Activated CD4-positive, alpha-beta T cell treated with anti-CD3 and anti-CD28 coated beads, Interleukin-2, amount 10 ng/mL, durations not matched to agents 7 days and 5 days (primary cell): ENCODE measurements at places on chromosomes 2 and 18.
A peak's percentile ranks its signal among the peaks of the same experiment; 100 is the strongest.

GRCh38 chr2:10591207-10591606, 98.6 kb downstream of the NOL10 start:
- no peak for DNase-seq

DNA sequence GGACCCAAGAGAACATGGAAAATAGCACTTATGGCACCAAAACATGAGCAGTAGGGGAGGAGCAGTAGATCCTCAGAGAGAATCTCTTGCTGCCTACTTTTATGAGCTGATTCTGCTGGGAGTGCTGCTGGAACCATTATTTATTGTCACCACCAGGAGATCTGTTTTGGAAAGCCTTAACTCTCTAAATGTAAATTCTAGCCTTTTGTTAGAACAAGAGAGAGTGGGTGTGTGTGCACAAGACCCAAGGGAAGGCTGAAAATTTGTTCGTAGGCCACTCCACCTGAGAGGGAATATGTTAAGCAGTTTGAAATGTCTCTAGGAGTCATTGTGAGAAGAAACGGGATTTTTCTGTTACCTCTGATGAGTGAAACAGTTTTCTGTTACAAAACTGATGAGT, 16.2 kb upstream of the FAM237A start:
- no peak for DNase-seq

- DNase-seq, result no peak
These were observed 84.9 kb downstream of the BCL11A start for GRCh38 chr2:60468382-60469085.

- no peak for DNase-seq
These were observed 47.4 kb downstream of the SLC8A1 start for GRCh38 chr2:40404517-40404916.

DNA sequence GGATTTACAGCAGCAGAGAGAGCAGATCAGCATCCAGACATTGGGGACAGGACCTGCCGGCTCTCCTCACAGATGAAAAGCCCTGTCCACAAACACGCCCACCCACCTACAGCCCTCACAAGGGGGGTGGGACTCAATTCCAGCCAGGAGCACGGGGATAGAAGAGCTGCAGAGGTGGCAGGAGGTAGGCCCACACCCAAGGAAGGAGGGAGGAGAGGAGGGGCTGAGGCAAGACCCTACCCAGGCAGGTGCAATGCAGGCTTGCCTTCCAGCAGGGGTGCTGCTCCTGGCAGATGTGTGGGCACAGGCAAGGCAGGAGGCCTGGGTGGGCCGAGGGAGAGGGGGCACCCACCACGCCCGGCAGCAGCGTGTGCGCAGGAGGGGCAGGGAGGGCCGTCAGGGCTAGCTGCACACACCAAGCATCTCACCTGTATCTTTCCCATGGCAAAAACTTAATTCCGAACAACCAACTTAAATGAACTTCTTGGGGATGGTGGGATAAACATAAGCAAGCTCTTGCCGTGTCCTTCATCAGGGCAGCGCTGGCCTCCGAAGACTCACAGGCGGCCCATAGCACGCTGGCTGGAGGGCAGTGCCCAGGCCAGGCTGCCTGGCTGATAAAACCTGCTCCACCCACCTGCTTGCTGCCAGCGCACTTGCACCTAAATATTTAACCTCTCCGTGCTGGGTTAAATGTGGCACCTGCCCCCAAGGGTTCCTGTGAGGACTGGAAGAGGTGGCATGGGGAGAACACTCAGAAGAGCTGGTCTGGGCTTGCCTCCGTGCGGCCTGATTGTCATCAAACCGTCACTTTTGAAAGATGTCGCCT, 219.5 kb downstream of the HDAC4 start:
- DNase-seq, result no peak

DNA sequence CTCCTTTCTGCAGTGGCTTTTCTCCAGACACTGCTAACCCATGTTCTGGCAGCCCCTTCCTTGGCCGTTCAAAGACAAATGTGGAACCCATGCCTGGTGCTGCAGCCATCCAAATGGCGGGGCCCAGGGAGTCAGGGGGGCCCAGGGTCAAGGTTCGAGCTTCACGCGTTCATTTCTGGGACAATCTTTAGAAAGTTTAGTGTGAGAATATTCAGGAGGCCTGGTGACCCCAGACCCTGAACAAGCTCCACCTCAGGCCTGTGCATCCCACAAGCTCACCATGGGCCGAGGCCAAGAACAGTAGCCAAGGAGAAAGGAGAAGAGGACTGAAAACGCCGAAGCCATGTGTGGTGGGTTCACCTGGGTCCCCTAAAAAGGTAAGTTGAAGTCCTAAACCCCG, 54.4 kb downstream of the ANKMY1 start:
- DNase-seq, result no peak

- no peak for DNase-seq
These were observed 1.5 kb upstream of the GPBAR1 start for GRCh38 chr2:218259099-218259961.

GRCh38 chr2:28423856-28424605, 31.4 kb downstream of the FOSL2 start:
- DNase-seq, result peak; percentile 57

DNA sequence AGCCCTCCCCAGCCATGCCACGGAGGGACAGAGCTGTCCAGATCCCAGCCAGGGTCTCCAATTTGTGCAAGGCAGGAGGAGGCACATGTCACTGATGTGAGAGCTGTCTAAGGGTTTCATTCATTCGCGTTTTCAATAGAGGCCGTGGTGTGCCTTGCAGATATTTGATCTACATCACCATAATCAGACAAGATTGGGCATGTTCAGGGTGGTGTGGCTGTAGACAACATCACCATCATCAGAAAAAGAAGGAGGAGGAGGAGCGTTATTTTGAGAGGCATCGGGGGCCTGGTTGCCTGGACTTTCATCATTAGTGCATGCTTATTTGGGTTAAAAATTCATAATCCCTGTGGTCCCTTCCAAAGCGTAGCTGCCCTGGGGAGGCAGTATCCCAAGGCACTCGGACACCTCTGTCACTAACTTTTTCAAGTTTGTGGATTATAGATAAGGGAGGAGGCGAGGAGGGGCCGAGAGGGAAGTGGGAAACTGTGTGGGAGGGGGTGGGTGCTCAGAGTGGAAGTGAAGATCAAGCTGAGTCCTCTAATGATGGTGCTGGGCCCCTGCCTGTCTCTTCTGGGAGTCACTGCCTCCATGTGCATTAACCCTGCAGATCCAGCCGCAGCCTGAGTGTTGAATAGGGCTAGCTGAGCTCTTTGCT, 194.1 kb downstream of the CTIF start:
- no peak for DNase-seq

DNA sequence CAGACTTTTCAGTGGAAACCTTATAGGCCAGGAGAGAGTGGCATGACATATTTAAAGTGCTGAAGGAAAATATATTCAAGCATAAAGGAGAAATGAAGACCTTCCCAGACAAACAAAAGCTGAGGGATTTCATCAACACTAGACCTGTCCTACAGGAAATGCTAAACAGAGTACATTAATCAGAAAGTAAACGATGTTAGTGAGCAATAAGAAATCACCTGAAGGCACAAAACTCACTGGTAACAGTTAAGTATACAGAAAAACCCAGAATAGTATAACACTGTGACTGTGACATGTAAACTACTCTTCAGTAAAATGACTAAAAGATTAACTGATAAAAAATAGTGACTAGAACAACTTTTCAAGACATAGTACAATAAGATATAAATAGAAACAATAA, 87.4 kb downstream of the ATP8B1 start:
- DNase-seq, result no peak

GRCh38 chr2:11998218-11998617, 251.8 kb downstream of the LPIN1 start:
- no peak for DNase-seq
